ENCODE measurements at places on chromosomes 6 and 20.
A peak's percentile ranks its signal among the peaks of the same experiment; 100 is the strongest.

GRCh38 chr6:126581316-126581715 is 241.4 kb downstream of the CENPW start:
- DNase-seq: no peak

DNA sequence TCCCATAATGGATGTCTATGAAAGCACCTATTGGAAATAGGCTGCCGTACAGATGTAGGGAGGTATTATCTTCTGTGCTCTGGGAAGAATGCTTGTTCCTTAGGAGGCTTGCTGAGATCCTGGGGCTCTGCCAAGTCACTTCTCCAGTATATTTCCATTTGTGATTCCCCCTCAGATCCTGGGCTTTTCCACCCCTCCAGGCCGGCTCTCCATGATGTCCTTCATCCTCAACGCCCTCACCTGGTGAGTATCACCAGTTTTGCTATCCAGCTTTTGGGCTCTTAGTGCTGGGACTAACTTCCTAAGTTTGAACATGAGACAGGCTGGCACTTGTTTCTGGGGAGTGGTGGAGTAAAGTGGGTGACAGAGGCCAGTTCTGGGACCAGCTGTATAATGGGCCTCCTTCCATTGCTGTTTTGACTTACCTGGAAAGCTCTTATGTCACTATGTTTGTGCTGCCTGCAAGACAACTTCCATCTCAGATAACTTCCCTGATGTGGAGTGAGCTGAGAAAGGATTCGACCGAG is 2.6 kb downstream of the SYS1 start:
- DNase-seq: no peak

DNA sequence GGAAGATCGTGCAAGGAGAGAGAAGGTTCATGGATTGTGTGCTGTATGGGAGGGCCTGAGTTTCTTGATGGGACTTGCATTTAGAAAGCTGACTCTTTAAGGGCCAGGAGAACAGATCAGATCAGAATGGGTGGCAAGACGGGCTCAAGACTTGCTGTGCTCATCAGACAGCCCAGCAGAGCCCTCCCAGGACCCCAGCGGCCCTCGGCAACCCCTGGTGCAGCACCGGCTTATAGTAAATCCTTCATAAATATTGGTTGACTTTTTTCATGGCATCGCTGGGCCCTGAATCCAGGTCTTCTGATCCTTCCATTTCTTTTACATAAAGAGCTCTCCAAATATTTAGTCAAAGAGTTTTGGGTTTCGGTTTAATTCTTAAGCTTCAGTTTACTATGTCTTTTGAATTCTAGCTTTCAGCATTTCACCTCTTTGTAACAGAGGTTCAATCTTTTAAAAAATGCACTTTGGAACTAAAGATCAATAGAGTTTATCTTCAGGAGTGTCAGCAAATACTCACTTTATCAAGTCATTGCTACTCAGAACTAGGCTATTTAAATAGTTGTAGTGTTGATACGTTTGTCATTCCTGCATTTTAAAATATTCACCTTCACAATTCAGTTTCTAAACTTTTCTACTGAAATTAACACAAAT is 205.6 kb downstream of the ZDHHC14 start:
- no peak for DNase-seq

GRCh38 chr6:102474041-102474807 is 1080.7 kb downstream of the GRIK2 start:
- no peak for DNase-seq

- no peak for DNase-seq
Observed at GRCh38 chr6:4287811-4288244, 152.5 kb upstream of the ECI2 start.

- peak; percentile 10 for DNase-seq
Observed at GRCh38 chr20:59571551-59572314, 32.6 kb upstream of the PHACTR3 start.

- no peak for DNase-seq
Observed at GRCh38 chr6:72321788-72322187, 300.1 kb upstream of the KCNQ5 start.

GRCh38 chr20:47137231-47137870 is 219.1 kb downstream of the ZMYND8 start:
- DNase-seq: no peak

- no peak for DNase-seq
Observed at GRCh38 chr20:36498386-36499179, 42.7 kb upstream of the MYL9 start.

DNA sequence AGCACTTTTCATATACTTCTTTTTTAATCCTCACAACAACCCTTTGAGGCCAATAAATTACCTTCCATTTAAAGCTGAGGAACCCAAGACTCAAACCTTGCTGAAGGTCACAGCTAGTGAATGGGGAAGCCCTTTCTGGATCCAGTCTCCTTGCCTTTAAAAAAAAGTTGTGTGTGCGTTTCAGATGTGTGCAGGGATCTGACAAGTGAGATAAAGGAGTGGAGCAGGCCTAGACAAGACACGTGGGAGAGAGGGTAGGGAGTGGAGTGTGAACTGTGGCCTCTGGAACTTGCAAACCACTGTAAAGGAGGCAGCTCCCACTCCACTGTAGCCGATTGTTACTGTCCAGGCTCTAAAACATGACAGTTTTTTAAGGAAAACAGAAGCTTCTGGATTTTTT is 1.9 kb downstream of the KLHL32 start:
- no peak for DNase-seq

- DNase-seq: no peak
Observed at GRCh38 chr6:154895841-154896240, 99.3 kb upstream of the TIAM2 start.

GRCh38 chr6:12024699-12025434 is 12.8 kb downstream of the HIVEP1 start:
- DNase-seq: no peak

GRCh38 chr6:140043357-140043756 is 668.9 kb upstream of the CITED2 start:
- no peak for DNase-seq

GRCh38 chr6:146856296-146856695 is 257.5 kb downstream of the ADGB start:
- DNase-seq: no peak

- no peak for DNase-seq
Observed at GRCh38 chr6:109406196-109406595, 23.9 kb upstream of the CD164 start.

- DNase-seq: no peak
Observed at GRCh38 chr20:54000914-54001313, 69.5 kb downstream of the BCAS1 start.

DNA sequence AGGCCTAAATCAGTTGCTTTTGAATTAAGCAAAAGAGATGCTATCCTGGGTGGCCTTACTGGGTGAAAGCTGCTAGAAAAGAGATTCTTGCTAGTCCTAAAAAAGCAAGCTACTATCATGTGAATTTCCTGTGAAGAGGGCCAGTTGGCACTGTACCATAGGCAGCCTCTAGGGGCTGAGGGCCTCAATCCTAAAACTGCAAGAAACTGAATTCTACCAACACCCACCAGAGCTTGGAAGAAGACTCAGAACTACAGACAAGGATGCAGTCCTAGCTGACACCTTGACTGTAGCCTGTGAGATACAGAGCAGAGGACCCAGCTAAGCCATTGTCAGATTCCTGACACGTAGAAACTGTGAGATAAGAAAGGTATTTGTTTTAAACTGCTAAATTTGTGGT is 24.5 kb downstream of the CLIC5 start:
- DNase-seq: no peak

DNA sequence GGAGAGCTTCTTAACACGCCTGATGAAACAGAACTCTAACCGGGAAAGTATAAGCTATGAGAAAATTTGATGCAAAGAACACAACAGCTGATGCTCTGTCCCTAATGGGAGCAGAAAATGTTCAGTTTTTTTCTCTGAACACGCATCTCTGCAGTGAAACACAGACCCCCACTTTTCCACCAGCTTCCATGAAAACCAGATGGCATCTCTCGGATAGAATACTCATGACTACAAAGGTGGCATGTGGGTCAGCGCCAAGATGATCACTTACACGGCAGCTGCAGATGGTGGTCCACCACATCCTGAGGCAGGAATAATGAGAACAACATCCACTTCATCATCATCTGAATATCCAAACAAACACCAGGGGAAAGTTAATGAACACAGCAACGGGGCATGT is 85.2 kb upstream of the CNR1 start:
- no peak for DNase-seq

DNA sequence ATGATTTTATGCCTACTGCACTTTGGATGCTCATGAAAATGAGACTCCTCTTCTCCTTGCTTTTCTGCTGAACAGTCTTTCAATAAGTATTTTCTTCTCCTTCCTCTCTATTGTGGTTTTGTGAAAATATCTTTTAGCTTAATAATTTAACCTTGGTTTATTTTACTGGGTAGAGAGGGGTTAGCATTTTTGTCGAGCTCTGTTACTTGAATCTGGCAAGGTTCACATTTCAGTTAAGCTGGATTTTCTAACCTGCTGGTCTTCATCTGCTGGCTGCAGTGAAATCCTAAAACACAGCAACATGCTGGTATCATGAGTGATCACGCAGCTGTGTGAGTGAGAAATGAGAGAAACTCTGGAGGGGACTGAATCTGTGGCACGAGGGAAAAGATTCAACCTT is 222.7 kb upstream of the NOX3 start:
- DNase-seq: no peak

DNA sequence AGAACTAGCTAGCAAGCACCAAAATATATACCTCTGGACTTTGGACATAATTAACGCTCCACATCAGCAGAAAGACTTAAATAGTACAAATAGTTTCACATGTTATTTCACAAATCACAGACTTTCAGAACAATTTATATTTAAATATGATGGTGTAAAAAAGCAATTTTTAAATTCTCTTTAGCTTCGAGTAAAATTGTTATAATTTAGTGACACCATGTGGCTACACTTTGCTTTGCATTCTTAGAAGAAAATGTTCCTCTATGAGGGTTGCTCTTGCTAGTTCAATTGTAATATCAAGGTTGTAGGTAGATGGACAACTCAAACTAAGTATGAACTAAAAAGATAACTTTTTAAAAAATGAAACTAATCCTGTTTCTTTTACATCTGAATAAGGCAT is 69.0 kb downstream of the BTBD9 start:
- no peak for DNase-seq

DNA sequence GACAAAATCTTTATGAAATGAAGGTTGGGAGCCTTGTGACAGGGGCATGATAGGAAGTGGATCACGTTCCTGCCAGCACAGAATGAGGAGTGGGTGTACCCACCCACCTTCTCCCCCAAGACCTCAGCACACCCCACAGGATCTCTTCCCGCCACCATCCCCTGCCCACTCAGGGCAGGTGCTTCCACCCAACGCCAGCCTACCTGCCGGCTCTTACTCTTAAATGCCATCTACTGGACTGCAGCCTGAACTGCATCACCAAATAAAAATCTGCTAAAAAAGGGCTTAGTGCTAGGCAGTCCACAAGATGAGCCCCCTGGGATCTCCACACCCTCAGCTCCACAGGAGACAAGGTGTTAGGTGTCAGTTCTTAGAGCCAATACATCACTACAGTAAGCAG is 20.6 kb downstream of the DTNBP1 start:
- DNase-seq: no peak

GRCh38 chr6:42907336-42907735 is 8.5 kb upstream of the PTCRA start:
- DNase-seq: no peak

DNA sequence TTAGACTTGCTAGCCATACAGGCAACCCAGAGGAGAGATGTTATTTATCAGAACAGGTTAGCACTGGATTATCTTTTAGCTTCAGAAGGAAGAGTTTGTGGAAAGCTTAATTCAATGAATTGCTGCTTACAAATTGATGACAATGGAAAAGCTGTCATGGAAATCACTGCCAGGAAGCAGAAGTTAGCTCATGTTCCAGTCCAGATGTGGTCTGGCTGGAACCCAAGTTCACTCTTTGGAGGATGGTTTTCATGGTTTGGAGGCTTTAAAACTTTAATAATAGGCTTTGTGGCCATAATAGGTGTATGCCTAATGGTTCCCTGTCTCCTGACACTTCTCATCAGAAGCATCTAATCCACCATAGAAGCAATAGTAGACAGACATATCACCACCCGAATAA is 699.0 kb downstream of the PHF3 start:
- DNase-seq: no peak

- no peak for DNase-seq
Observed at GRCh38 chr6:118263921-118264486, 284.1 kb upstream of the PLN start.

- DNase-seq: no peak
Observed at GRCh38 chr20:33284284-33284683, 1.3 kb downstream of the BPIFB1 start.

- no peak for DNase-seq
Observed at GRCh38 chr20:38043512-38044300, 10.2 kb downstream of the RPRD1B start.

DNA sequence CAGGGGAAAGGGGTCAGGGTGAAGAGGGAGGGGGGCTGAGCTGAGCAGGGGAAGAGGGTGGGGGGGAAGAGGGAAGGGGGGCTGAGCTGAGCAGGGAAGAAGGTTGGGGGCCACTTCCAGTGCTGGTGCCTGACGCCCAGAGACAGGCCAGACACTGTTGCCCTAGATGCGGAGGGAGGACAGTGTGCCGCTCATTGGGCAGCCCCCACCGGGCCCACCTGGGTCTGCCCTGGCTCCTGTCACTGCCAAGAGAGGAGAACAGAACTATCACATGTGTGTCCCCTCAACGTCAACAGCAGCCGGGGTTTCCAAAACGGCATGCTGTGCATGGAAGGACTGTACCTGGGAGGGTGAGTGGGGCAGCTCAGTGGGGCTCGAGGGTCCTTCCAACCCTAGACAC is 342.1 kb downstream of the CDH4 start:
- no peak for DNase-seq

- DNase-seq: no peak
Observed at GRCh38 chr6:10837009-10837621, 1.2 kb downstream of the MAK start.

Measured in stimulated activated CD8-positive, alpha-beta memory T cell treated with anti-CD3 and anti-CD28 coated beads, Interleukin-15, amount 100 ng/mL, for 4 hours (primary cell).